ENCODE measurements at places on chromosomes 3 and 15.

- no peak for DNase-seq
Observed at GRCh38 chr15:57003418-57003817, 85.0 kb downstream of the TCF12 start.

- no peak for DNase-seq
Observed at GRCh38 chr15:64247535-64247905, 84.7 kb upstream of the PPIB start.

- DNase-seq, result no peak
Observed at GRCh38 chr15:51121118-51121517, 26.4 kb upstream of the TNFAIP8L3 start.

DNA sequence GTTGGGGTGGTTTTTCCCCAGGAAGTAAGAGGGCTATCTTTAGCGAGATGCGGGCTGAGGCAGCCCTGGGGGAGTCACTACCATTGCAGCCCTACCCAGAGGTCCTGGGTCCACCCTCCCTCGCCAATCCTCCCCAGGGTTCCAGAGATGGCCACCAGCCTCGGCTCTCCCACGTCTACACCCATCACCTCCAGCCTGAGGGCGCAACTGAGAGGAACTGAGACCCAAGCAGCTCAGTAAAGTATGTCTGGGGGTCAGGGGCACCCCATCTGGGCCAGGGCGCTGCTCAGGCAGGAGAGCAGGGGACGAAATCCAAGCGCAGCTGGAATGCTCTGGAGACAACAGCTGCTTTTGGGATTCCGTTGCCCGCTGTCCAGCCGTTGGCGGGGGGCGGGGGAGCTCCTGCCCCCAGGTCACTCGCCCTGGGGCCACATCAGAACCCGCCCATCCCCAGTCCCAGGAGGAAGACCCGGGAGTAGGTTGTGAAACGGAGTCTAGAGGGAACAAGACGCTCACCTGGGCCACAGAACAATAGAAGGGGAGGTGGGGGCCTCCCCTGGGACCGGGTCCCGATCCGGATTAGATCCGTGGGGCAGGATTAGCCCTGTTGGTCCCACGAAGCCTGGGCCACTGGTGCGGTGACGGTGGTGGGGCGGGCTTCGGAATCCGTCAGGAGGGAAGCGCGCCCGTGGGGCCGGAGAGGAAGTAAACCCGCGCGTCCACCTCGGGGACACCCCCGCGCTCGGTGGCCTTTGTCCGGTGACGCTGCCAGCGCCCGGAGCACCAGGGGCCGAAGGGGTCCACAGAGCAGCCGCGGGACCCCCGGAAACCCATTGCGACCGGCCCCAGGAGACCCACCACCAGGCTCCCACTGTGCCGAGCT lies 1.4 kb upstream of the NDUFAF3 start:
- peak; percentile 46 for DNase-seq

- no peak for DNase-seq
Observed at GRCh38 chr3:54756330-54756731, 171.5 kb downstream of the LRTM1 start.

All from natural killer cell (primary cell).